Lower lobe of right lung (tissue), 2 donors: ENCODE measurements at places on chromosomes 3 and 15. TPM values are rescaled to one million over a fixed set of nuclear protein-coding genes. Genes with fewer than 3 reads are reported as not detected.

DUOX2 gene
- total RNA-seq = 4.0 TPM

GOLGA6L9 gene
- 6.0 TPM for total RNA-seq

XCR1 gene
- total RNA-seq = 0.32 TPM

CCDC9B gene
- total RNA-seq = 71.4 TPM

DNA sequence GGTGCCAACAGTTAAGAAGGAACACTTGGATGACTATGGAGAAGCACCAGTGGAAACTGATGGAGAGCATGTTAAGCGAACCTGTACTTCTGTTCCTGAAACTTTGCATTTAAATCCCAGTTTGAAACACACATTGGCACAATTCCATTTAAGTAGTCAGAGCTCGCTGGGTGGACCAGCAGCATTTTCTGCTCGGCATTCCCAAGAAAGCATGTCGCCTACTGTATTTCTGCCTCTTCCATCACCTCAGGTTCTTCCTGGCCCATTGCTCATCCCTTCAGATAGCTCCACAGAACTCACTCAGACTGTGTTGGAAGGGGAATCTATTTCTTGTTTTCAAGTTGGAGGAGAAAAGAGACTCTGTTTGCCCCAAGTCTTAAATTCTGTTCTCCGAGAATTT, 3.0 kb downstream of the SKIL start:
- H3K4me1 ChIP-seq = peaks cover 72% of the 10 kb centered on the region
- peaks cover 22% of the 10 kb centered on the region for H3K36me3 ChIP-seq
- no peak overlapping the region for H3K4me3 ChIP-seq

- DNase-seq = no peak
- peaks cover 7% of the 10 kb centered on the region for H3K4me1 ChIP-seq
- no peaks in the 10 kb centered on the region for H3K36me3 ChIP-seq
- no peak overlapping the region for H3K27ac ChIP-seq
- H3K27me3 ChIP-seq = peaks cover 7% of the 10 kb centered on the region
- H3K4me3 ChIP-seq = no peak overlapping the region
Observed at GRCh38 chr15:42079401-42079908, 14.9 kb downstream of the PLA2G4D start.

- peaks cover 19% of the 10 kb centered on the region for H3K4me1 ChIP-seq
- no peaks in the 10 kb centered on the region for H3K27me3 ChIP-seq
- no peak overlapping the region for H3K4me3 ChIP-seq
- no peak overlapping the region for H3K27ac ChIP-seq
- peak; percentile 46 for DNase-seq
Observed at GRCh38 chr15:39438799-39439592, 141.9 kb upstream of the THBS1 start.

GRCh38 chr3:188583341-188584161, 429.6 kb downstream of the LPP start:
- H3K36me3 ChIP-seq = no peaks in the 10 kb centered on the region
- no peaks in the 10 kb centered on the region for H3K27me3 ChIP-seq
- peaks cover 29% of the 10 kb centered on the region for H3K4me1 ChIP-seq
- DNase-seq = no peak
- no peak overlapping the region for H3K27ac ChIP-seq

GRCh38 chr3:109098079-109098644, 19.8 kb downstream of the MORC1 start:
- no peaks in the 10 kb centered on the region for H3K27me3 ChIP-seq
- H3K4me1 ChIP-seq = no peaks in the 10 kb centered on the region
- no peak overlapping the region for H3K4me3 ChIP-seq
- DNase-seq = no peak

- no peaks in the 10 kb centered on the region for H3K27me3 ChIP-seq
- H3K4me1 ChIP-seq = no peaks in the 10 kb centered on the region
- no peaks in the 10 kb centered on the region for H3K36me3 ChIP-seq
- DNase-seq = no peak
Observed at GRCh38 chr3:98339031-98339430, 14.6 kb upstream of the OR5K4 start.

DNA sequence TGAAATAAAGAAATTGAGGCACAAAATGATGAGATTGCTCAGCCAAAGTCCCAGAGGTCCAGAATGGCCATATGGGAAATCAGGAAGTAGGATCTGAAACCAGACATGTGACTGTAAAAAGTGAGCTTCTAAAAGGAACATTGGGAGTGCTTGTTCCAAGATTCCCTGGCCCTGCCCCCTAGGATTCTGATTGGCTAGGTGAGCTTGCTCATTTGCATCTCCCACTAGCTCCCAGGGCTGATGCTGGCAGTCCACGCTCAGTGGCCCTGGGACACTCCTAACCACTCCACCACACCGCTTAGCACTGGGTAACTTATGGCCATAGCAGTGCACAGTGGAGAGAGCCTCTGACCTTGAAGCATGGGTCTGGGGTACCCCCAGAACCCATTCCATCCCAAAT, 326.7 kb downstream of the NTRK3 start:
- H3K4me3 ChIP-seq = no peak overlapping the region
- H3K27ac ChIP-seq = no peak overlapping the region
- H3K36me3 ChIP-seq = no peaks in the 10 kb centered on the region
- H3K27me3 ChIP-seq = no peaks in the 10 kb centered on the region
- H3K4me1 ChIP-seq = no peaks in the 10 kb centered on the region

DNA sequence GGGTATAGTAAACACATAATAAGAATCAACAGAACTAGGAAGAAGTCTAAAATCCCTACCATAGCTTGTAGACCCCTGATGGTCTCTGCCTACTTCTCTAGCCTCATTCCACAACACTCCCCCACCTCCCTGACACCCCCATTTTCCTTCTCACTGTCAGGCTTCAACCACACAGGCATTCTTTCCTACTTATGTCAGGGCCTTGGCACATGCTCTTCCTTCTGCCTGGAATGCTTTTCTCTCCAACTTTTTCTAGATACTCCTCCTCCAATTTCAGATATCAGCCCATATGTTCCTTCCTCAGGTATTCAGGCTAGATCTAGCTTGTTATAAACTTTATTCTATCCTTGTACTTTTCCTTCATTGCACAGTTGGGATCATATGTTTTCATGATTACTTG, 106.0 kb upstream of the MRPL3 start:
- DNase-seq = no peak
- no peaks in the 10 kb centered on the region for H3K36me3 ChIP-seq
- no peak overlapping the region for H3K4me3 ChIP-seq
- H3K27me3 ChIP-seq = no peaks in the 10 kb centered on the region
